ENCODE measurements at places on chromosomes 4 and X.

GRCh38 chr4:74674750-74675149 is 119.6 kb downstream of the BTC start:
- no peak for DNase-seq

- DNase-seq: no peak
Measured at GRCh38 chrX:71158603-71159002, 14.0 kb downstream of the NLGN3 start.

GRCh38 chr4:99998062-99998867 is 48.2 kb upstream of the H2AZ1 start:
- DNase-seq: peak; percentile 22

DNA sequence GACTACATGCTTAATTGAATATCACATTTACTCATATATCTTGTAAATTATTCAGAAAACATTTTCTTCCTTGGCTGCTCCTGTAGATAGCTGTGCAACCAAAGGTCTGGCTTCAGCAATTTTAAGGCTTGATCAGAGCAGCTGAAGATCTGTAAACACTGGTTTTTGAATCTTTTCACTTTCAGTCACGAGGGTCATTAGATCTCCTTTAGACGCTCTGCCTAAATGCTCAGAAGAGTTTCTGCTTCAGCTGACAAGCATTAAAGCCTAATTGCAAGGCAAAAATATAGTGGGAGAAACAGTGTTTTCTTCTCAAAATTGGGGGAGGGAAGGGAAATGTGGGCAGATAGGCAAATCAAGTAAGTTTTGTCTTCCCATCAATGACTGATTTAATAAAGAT is 25.7 kb downstream of the TRPC5 start:
- no peak for DNase-seq

DNA sequence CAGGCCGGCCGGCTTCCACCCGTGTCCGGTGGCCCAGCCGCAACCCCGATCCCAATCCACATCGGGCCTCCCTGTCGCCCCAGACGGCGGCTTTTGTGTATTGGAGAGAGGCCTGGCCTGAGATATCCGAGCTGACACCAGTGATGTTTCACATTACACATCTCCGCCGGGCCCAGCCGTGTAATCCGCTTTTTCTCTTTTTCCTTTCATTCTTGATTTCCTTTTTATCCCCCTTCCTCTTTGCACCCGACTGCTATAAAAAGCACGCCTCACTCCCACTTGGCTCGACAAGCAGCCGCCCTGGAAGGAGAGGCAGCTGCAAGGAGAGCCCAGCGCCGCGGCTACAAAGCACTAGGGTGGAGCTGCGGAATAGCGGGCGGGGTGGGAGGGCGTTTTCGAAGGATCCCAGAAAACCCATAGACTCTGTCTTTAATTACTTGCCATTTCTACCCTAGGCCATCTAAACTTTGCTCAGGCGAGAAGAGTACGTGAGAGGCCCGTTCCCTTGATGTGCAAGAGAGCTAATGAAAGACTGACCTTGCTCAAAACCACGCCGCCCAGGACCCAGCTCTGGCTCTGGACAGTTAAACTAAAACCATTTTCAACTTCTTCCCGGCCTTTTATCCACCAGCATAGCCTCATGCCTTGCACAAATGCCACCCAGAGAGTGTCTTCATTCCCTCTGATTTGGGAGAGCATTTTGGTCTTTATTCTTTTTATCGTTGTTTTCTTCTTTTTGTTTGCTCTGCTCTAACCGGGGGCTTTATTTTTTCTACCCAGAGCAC is 3.2 kb downstream of the PITX2 start:
- no peak for DNase-seq

DNA sequence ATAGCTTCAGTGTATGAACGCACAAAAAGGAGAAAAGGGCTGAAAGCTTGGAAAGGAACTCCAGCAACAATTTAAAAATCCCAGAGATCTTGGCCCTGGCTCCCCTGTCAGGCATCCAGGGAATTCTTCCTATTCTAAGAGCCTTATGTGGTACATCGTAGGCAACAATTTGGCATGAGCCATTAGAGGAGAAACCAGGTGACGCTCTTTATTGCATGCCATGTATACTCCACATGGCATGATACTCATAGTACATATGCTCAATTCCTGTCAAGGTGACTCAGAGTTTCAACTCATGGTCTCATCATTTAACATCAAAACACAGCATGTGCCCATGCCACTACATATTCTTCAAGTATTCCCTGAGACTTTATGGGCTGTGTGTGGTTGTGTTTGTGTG is 191.3 kb downstream of the OR13H1 start:
- no peak for DNase-seq

GRCh38 chr4:56048383-56048701 is 99.6 kb downstream of the CEP135 start:
- DNase-seq: no peak

DNA sequence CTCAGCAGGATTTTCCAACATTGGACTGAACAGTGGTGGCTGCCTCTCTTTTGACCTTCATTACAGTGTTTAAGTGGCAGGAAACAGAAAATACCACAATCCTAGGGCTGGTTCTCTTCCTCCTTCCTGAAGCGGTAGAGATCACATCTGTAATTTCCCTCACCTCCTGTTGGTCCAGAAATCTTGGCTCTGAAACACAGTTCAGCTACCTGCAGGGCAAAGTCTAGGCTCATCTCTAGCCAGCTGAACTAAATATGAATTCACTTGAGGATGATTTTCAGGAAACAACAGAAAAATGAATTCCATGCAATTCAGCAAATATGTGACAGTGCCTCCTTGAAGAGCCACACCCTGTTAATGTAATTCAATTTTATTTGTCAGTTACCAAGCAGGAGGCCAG is 531.9 kb downstream of the INPP4B start:
- no peak for DNase-seq

DNA sequence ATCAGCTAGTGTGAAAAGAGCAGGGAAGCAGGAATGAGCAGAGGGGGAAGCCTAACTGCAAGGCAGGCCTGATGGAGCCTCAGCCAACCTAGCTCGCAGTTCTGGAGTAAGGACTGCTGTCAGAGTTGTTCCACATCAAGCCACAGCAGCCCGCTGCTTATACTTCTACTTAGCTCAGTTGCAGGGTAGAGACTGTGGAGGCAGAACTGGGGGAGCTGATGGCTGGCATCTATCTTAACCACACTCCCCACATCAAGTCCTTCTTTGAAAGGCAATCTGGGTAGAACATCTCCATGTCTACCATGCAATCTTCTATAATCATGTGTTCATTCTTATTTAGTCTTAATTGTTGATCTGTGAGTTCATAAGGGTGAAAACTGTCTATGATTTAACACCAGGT is 46.1 kb downstream of the DDX60 start:
- DNase-seq: no peak

DNA sequence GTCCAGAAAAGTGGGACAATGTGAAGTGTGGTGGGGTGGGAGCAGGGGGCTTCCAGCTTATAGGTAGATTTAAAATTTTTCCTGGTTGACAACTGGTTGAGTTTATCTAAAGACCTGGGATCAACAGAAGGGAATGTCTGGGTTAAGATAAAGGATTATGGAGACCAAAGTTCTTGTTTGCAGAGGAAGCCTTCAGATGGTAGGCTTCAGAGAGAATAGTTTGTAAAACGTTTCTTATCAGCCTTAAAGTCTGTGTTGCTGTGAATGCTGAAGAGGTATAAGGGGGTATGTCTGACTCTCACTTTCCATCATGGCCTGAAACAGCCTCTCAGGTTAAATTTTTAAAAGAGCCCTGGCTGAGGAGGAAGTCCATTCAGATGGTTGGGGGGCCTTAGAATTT is 20.5 kb downstream of the MGST2 start:
- DNase-seq: no peak

DNA sequence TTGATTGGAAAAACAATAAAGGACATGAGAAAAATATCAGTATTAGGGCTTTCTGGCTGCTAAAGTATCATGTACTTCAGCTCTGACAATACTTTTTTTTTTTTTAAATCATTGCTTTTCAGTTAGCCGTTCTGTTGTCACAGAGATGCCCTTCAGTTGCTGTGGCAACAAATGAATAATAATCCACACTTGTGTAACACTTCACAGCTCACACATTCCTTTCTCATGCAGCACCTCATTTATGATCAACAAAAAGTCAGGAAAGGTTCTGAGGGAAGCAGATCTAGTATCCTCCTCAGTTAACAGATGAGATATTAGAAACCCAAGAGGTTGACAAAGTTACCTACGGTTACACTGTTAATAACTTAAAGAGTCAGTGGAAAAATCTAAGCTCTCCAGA is 444.2 kb upstream of the SLIT2 start:
- DNase-seq: peak; percentile 80

DNA sequence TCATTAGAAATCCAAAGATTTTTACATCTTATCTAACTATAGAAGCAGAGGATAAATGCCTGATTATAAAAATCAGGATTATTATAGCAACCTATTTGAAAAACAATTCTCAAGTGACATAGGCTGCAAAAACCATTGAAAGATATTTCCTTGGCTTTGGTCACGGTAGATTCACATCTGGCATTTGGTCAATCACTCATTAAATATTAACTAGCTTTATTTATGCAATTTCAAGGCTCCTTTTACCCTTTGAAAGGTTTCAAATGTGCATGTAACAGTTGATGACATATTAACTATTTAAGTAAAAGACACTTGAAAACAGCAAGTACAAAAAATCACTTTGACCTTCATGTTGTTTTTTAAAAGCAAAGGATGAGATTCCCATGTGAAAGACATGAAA is 98.1 kb downstream of the MMRN1 start:
- no peak for DNase-seq

DNA sequence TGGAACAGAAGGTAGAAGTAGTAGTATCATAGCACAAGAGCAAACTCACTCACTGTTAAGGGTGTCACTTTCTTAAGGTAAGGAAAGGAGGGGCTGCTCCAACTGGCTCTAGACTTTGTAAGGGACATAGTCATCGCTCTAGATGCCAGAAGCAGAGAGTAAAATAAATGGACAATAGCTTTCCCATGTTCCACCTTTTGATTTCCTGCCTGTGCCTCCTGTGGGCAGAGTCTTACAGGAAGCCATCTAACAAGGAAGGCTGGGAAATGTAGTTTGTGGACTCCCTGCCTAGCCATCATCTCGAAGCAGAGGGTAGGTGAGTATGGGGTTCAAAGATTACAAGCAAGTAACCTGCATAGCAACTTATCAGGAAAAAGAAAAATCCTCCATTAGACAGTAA is 1.7 kb upstream of the METTL14 start:
- no peak for DNase-seq

DNA sequence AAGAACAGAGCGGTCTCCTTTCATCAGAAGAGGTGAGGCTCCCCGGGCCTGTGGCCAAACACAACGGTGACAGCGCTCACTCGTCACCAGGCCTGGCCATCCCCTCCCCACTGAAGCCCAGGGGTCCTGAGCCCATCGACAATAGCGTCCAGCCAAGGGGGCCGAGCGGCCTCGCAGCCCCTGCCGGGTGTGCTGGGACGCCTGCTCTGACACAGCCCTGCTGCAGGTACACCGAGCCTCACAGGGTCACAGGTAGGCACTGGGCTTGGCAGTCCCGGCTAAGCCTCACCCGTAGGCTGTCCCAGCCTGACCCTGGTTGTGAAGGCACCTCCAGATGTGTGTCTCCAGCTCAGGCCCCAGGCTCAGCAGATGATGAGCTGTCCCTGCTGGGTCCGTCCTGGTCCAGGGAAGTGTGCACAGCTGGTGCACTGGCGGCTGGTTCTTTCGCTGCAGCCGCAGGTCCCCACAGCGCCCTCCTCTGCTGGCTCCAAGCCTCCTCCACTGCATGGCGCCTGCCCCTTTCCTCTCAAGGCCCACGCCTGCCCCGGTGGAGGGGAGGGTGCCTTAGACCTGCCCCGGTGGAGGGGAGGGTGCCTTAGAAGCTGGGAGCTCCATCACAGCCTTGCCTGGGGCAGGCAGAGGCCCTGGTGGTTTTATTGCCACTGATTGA is 21.5 kb downstream of the UVSSA start:
- DNase-seq: no peak

- no peak for DNase-seq
Measured at GRCh38 chr4:732911-733630, 27.4 kb downstream of the PCGF3 start.

DNA sequence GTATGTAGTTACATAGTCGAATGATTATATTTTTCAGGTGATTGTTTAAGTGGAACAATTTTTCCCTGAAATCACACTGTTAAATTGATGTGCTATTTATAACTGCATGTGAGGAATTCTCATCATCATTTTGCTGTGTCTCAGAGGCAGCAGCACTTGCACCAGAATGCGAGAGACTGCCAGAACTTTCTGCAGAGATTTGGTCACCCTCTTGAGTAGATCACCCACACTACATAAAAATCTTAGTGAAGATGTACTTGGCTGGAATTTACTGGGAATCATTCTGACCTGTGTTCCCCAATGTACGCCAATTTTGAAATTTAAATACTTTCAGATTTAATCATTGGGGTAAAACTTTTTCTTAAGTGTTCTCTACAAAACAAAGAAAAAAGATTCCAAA is 5.4 kb downstream of the UGT2B4 start:
- no peak for DNase-seq

- DNase-seq: peak; percentile 36
Measured at GRCh38 chr4:37802068-37802666, 24.3 kb upstream of the PGM2 start.

DNA sequence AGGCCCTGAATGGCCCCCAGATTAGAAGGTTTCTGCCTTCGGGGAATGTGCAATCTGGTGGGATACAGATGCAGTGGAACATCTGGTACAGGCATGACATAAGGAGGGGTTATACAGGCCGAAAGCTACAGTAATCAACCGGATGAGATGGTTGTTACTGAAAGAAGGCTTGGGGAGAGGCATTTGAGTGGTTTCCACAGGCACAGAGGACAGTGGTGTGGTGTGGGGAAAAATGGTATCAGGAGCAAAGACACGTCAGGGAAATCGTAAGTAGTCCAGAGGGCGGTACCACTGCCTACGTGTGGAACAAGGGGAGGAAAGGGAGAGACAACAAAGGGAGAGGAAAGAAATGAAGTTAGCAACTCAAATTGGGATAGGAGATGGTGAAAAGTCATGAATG is 3.0 kb downstream of the PDLIM3 start:
- DNase-seq: no peak

DNA sequence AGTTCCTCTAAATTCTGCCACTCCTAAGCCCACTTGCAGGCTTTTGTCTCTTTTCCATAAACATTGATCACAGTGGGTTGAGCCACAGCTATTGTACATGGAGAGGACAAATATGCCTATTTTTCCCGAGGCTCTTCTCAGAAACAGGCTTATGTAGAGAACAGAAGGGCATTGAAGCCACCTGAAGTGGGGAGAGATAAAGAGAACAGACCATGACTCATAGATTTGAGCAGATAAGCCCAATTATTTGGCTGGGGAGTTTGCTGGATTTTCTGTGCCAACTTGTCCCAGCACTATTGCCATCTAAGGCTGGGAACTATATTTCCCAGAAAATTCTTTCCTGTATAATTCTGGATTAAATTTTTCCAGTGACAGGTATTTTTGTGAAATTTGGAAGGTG is 446.1 kb upstream of the RPS6KA3 start:
- DNase-seq: no peak

DNA sequence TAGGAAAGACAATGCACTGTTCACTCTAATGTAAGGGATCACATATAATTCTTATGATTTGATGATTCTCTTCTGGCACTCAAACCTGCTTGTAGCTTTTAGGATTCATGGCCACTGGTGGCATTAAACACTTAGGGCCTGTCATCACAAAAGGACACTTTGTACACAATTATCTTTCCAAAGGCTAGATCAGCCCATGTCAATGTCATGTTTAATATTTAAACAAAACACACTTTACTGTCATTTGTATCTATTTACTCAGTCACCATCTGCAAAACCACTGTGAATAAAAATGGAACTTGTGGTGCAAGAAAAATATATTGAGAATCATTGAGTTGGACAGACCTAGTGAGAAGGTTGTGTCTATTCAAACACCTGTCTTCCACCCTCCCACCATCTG is 83.6 kb upstream of the TTC29 start:
- no peak for DNase-seq

- no peak for DNase-seq
Measured at GRCh38 chr4:136680271-136680670, 852.0 kb downstream of the PCDH18 start.

Measured in GM04504 (cell line).